ENCODE measurements at places on chromosomes 4 and X. TPM values are rescaled to one million over a fixed set of nuclear protein-coding genes. Genes with fewer than 3 reads are reported as not detected.

EPGN gene
- 0.96 TPM for total RNA-seq

FGFRL1 gene
- 13.0 TPM for total RNA-seq

SYN1 gene
- total RNA-seq: 1.4 TPM

GPC3 gene
- total RNA-seq: 4.9 TPM

KIAA1210 gene
- 4.9 TPM for total RNA-seq

H2BW2 gene
- total RNA-seq: 0.26 TPM

LRAT gene
- 1.1 TPM for total RNA-seq
